ENCODE measurements at places on chromosomes 4 and X. TPM values are rescaled to one million over a fixed set of nuclear protein-coding genes. Genes with fewer than 3 reads are reported as not detected.

DNA sequence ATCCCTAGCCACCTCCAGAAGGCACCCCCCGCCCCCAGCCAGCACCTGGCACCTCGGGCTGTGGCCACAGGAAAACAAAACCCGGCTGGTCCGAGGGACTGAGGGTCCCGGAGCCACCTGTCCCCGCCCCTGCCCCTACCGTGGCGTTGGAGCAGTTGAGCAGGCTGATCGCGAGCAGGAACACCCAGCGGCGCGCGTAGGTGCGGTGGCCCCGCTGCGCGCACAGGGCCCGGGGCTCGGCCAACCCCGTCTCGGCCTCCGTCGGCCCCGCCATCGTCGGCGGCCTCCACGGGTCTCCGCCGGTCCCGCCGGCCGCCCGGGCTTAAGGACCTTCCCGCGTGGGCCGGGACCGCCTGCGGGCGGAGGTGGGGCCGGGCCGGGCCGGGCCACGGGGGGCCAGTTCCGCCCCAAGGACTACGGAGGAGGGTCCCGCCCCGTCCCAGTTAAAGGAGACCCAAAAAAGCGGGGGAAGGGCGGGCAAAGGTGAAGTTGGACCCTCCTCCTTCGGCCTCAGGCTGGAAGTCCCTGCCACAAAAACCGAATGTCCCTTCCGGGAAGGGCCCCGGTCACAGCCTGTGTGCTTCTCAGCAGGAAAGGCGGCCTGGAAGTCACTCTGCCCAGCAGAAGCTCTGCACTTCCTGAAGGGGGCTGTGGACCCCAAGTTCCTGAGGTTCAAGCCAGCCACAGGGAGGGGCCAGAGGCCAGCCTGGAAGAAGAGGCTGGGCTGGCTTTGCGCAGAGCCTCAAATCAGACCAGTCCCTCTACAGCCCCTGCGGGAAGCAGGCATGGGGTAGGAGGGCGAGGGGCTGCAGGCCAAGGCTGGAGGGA is at the start of gene SLC49A3:
TSS of gene SLC49A3 (minus strand) at position 298 of the 828 bp plus-strand sequence. CDS start at position 274, 24 bp downstream.
- no peak within 1 kb of the TSS for H3K27ac ChIP-seq
- no peak within 1 kb of the TSS for H3K4me3 ChIP-seq
- DNase-seq: no peak
- no peaks in the 10 kb centered on the region for H3K4me1 ChIP-seq
- H3K36me3 ChIP-seq: no peaks in the 10 kb centered on the region

NALF2 gene
- total RNA-seq: 0.18 TPM

DNA sequence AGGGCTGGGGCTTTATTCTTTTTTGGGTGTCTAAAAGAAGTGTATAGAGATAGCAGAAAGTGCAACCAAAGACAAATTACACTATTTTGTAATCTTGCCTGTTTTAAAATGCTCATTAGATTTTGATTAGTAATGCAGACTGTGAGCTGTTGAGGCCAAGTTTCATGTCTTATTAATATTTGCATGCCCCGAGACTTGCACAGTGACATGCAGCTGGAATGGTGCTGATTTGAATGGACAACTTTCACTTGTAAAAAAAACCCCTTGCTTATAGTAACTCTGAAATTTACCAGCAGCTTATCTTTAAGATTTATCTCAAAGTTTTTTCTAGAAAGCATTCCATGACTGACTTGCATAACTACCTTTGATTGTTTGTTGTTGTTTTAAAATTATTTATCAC is 835.1 kb upstream of the IGFBP7 start:
- no peak overlapping the region for H3K27ac ChIP-seq
- no peaks in the 10 kb centered on the region for H3K36me3 ChIP-seq
- no peak overlapping the region for H3K4me3 ChIP-seq
- DNase-seq: no peak
- no peaks in the 10 kb centered on the region for H3K4me1 ChIP-seq

DNA sequence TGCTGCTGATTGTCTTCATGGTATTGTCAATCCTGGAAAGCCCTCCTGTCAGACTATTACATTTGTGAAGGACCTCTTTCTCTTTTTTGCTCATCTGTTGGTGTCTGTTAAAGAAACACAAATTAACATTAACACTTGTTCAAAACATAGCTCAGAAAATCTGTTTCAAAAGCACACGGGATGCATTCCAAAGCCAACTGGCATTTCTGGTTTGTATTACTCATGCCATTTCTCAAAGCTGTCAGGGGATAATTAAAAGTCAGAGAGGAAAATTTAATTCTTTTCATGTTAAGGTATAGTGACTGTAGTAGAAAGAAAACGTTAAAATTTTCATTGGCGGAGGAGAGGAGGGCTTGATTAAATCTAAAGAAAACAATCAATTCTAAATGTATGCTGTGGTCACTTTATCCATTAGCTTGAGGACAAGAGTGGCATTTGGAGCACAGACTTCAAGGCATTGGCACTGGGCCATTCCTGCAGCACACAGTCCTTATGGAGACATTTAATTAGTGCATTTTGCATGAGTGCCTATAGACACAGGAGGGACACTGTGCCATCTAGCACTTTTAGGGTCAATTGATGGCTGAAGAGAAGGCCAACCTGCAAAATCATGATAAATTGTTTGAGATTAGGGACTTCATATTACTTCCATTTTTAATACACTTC is 21.2 kb upstream of the GLRA2 start:
- H3K4me1 ChIP-seq: no peaks in the 10 kb centered on the region
- no peak overlapping the region for H3K4me3 ChIP-seq
- H3K36me3 ChIP-seq: no peaks in the 10 kb centered on the region
- no peak overlapping the region for H3K27ac ChIP-seq
- no peak for DNase-seq

GRCh38 chr4:85644061-85644460 is 169.1 kb downstream of the ARHGAP24 start:
- H3K4me3 ChIP-seq: no peak overlapping the region
- H3K4me1 ChIP-seq: no peaks in the 10 kb centered on the region
- H3K27ac ChIP-seq: no peak overlapping the region
- no peaks in the 10 kb centered on the region for H3K36me3 ChIP-seq

NXF2 gene
- not detected for total RNA-seq

DNA sequence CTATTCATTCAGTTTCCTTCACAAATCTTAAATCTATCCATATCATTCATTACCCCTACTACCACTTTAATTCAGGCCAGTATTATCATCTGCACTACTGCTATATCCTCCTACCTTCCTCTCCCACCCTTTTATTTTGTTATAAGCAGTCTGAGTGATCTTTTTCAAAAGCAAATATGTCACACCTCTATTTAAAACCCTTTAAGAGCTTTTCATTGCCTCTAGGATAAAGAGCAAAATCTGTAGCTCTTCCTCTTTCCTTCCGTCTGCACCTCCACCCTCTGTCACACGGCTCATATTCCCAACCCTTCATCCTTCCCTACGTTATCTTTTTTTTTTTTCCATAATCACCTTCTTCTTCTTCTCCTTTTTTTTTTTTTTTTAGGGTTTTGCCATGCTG is 60.3 kb upstream of the SMIM10 start:
- H3K36me3 ChIP-seq: peaks cover 10% of the 10 kb centered on the region
- peaks cover 7% of the 10 kb centered on the region for H3K4me1 ChIP-seq
- no peak overlapping the region for H3K27ac ChIP-seq
- no peaks in the 10 kb centered on the region for H3K27me3 ChIP-seq

PRRG3 gene
- total RNA-seq: not detected

- no peaks in the 10 kb centered on the region for H3K4me1 ChIP-seq
- no peak overlapping the region for H3K27ac ChIP-seq
- H3K27me3 ChIP-seq: peaks cover 12% of the 10 kb centered on the region
- no peak for DNase-seq
Measured at GRCh38 chr4:2981256-2981819, 18.0 kb downstream of the GRK4 start.

TBC1D19 gene
- 7.1 TPM for total RNA-seq

- H3K36me3 ChIP-seq: no peaks in the 10 kb centered on the region
- H3K27me3 ChIP-seq: no peaks in the 10 kb centered on the region
- no peak overlapping the region for H3K27ac ChIP-seq
- H3K4me1 ChIP-seq: no peaks in the 10 kb centered on the region
- H3K4me3 ChIP-seq: no peak overlapping the region
- DNase-seq: no peak
Measured at GRCh38 chr4:156137679-156138473, 184.2 kb upstream of the CTSO start.

DNA sequence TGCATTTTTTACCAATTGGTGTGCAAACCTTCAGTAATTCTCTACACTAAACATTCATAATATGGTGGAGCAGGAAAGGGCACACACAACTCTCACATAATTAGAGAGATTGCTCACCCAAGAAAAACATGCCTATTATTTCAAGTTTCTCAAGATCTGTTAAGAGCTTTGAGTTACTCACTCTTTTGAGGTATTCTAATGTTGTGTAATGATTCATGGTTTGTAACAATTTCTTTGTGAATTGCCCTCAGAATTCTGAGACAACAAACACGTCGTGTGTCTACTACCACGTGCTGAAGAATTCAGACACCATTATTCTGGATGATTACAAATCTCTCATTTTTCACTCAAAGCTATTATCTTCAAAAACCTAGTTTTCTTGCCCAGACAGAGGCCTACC is 82.8 kb downstream of the PDGFC start:
- no peak for DNase-seq
- no peaks in the 10 kb centered on the region for H3K27me3 ChIP-seq
- no peak overlapping the region for H3K4me3 ChIP-seq
- H3K27ac ChIP-seq: no peak overlapping the region
